ENCODE measurements at places on chromosomes 3 and 15. TPM values are rescaled to one million over a fixed set of nuclear protein-coding genes. Genes with fewer than 3 reads are reported as not detected.

The ALPK3 gene
- total RNA-seq: 64.6 TPM

The GOLGA6D gene
- total RNA-seq: not detected

The SLC2A2 gene
- total RNA-seq: not detected

The LIPC gene
- 1.0 TPM for total RNA-seq

The P2RY13 gene
- total RNA-seq: 1.2 TPM

The WDR72 gene
- total RNA-seq: 0.62 TPM
